Daoy (cell line): ENCODE measurements at places on chromosomes 16 and 17.

- no peak for DNase-seq
These were observed 8.2 kb downstream of the PRKCA start for GRCh38 chr17:66310528-66311148.

DNA sequence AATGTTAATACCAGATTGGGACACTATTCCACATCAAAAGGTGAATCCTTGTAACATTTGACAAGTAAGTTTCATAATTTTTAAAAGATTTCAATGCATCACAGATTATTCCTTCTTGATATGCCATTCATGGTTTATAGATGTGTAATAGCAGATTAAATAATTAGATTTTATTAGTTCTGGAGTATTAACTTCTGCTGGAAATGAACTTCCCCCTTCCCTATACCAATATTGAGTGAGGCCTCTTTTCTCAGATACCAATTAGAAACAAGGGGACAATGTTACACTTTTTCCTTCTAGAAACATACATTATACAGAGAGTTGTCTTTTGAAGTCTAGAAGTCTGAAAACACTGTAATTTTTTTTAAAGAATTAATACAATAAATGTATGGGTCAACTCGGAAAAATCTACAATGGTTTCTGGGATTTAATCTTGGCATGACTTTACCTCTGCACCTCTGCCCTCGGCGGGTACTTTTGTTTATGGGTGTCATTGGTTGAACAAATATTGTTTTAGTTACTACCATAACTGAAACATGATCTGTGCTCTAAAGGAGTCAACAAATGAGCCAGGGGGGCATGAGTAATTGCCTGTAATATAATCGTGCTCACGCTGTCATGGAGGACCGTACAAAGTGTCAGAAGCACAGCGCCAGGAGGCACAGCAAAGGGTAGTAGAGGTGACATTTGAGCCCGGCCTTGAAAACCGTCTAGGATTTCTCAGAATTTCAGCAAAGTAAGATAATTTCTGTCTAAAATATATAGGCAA, 8.2 kb downstream of the LRRC37B start:
- peak; percentile 80 for DNase-seq

DNA sequence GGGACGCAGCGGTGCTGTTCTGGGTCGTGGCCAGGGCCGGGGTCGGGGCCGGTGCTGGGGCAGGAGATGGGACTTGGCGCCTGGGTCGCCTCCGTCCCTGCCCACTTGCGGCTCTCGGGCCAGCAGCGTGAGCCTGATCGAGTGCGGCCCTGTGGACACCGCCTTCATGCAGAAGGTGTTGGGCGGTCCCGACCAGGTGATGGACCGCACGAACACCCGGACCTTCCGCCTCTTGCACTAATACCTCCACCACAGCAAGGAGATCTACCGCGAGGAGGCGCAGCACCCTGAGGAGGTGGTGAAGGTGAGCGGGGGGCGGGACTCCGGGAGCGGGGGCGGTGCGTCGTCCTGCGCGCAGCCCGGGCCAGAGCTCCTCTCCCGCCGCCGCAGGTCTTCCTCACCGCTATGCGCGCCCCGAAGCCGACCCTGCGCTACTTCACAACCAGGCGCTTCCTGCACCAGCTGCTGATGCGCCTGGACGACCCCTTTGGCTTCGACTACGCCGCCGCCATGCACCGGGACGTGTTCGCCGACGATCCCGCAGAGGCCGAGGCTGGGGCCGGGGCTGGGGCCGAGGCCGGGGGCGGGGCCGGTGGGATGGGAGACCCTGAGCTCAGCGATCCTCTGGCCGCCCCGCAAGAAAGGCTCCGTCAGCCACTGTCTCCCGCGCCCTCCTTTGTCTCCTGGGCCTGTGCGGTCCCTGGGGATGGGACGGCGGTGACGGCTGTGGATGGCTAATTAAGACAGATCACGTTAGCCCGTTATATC, 4.5 kb upstream of the HSD17B1 start:
- peak; percentile 82 for DNase-seq

DNA sequence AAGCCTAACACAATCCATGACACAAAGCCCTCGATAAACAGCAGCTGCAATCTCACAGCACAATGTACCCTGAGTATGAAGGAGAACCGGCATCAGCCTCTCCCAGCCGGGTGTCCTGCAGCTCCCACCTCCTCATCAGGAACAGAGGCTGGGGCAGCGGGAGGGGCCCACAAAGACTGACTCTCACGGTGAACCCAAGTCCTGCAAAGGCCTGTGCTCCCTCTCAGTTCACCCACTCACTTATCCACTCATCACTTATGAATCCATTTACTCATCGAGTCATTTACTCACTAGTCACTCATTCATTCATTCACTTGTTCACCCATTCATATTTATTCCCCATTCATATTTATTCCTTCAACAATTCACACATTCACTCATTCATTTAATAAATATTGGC, 11.6 kb downstream of the ZNF423 start:
- DNase-seq: peak; percentile 16

DNA sequence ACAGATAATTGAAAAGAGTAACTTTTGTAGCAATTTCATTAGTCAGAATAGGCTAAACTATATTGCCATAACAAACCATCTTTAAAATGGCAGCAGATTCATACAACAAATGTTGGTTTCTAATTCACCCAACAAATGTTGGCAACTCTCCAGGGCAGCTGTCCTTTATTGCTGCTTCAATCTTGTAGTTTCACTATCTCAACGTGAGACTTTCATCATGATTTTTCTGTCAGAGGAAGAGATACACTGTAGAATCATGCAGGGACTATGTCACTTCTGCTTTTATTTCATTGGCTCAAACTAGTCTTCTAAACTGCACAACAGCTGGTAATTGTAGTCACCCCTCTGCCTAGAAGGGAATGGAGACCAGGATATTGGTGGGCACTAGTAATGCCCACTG, 174.2 kb downstream of the TANC2 start:
- peak; percentile 19 for DNase-seq

DNA sequence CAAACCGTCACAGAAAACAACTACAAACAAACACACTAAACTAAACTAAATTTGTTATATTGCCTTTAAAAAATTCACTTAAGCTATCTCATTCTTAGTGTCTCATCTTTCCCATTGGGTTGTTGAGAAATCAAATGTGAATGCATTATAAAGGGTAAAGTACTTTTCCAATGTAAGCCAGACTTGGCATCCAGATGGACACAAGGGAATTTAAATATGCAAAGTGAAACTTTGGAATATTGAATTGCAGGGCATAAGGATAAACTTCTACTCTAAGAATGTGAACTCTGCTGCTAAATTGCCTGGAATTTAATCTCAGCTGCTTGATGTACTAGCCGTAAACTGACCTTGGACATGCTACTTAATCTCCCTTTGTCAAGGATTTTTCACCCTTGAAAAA, 1554.6 kb downstream of the CDH8 start:
- DNase-seq: no peak

DNA sequence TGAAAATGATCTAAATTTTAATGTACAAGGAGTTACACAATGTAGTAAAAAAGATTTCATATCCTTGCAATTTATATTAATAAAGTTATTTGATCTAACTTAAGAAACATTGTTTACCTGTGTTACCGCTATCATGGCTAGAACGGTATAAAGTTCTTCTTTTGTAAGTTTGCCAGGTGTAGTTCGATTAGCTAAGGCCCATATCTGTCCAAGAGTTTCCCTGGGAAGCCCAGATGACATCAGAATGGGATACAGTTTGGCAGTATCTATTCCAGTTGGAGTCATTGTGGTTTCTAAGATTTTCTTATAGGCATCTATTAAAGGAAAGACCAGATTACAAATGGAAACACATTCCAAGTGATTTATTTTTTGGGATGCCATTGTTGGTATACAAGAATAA, 37.5 kb downstream of the SYNRG start:
- DNase-seq: no peak

DNA sequence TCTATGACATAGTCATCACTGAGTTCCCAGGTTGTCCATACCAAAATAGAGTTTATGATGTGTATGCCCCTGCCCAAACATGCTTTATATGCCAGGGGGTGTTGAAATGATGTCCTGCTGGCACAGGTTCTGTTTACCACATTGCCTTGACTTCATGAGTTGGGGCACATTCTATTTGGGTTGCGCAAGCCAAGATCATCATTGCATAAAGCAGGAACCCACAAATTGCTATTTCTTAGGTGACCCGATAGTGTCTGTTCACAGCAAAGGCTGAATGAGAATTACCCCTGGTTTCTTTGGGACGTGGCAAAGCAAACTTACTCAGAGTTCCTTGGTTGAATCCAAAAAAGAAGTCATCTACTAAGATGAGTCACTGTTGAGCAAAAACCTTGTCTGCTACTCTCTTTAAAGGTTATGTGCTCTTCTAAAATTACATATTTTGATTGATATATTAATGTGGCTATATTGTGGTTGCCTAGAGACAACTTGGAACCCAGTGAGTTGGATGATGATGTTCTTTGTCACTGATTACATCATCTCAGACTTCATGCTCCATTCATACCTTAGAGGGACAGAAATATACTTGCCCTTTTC, 912.6 kb upstream of the SOX9 start:
- DNase-seq: no peak

DNA sequence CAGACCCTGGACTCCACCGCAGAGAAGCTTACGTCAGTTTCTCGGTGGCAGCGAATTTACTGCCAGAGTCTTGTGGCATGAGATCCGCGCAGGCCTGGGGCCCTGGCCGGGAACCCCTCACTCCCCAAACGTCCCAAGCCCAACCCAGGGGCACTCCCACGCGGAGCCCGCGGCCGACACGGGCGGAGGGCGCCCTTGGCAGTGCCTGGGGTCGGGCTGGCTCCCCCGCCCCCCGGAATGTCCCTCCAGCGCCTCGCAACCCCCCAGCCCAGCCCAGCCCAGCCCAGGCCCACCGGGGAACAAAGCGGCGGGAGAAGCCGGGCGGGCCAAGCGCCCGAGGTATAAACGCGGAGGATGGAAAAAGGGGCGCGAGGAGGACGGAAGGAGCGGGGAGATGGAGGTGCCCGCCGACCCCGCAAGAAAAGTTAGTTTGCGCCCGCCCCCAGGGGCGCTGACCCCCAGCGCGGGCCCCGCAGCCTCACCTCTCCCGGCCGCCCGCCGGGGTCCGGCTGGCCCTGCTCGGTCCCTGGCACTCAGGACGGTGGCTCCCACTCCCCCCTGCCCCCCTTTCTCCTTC, 330 bp downstream of the CASKIN2 start:
- peak; percentile 41 for DNase-seq

DNA sequence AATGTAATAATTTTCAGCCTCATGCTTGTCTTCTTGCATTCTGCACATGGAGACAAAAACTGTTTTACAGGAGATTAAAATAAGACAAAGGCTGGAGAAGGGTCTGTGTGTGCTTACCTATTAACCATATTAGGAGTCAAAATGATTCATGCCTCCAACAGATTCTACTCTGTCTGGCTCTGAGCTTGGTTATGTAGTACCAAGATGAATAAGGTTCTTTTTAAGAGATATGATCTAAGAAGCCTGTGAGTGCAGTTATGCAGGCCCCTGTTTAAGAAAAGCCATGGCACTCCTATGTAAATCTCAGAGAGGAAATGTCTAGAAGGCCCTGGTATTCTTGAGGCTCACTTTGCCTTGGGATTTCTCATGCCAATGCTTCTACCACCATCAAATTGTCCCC, 486.6 kb upstream of the CDH11 start:
- DNase-seq: no peak

DNA sequence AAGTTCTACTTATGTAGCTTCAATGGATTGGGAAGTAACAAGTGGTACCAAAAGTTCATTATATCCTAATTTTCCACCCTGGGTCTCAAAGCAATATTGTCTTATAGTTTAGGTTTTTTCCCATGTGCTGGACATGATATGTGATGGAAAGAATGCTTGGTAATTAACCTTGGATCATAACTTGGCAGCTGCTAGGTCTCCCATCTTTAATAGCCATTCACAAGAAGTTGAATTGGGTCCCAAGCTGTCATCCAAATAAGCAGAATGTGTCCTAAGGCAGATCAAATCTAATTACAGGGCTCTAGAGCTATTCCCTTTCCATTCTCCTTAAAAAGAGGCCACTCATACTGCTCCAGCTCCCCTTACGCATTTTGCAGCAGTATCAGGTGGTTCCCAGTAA, 44.7 kb upstream of the KCNJ16 start:
- no peak for DNase-seq

DNA sequence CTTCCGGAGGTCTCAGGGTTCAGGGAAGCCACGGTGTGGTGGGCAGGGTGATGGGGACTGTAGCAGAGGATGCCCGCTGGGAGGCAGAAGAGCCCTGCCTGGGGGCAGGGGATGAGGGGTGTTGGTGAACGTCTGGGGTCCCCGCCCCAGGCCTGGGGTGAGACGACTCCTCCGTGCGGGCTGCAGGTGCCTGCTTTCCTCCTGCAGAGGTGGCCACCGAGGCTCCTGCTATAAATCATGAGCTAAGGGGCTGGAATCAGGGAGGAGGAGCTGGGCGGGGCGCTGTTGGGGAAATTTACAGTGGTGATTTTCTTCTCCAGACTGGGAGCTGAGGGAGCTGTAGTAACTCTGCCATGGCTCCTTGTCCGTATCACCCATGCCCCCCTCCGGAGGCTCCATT, 167.0 kb downstream of the MRM1 start:
- DNase-seq: peak; percentile 28

DNA sequence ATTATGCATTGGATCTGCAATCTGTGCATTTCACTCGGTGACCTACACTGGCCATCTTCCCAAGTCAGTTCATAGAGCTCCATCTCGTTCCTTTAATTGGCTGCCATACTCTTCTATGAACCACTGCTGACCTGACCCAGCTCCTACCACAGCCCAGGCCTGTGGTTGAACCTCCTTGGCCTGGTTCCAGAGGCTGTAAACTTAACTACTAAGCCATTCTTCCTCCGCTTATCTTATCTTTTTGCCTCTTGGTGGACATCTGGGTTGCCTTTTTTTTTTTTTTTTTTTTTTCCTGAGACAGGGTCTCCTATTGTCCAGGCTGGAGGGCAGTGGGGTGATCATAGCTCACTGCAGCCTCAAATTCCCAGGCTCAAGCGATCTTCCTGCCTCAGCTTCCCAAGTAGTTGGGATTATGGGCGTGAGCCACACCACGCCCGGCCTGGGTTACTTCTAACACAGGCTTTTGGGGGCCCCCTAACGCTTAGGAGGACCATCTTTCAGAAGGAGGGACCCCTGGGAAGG, 18.3 kb downstream of the COQ7 start:
- DNase-seq: peak; percentile 49

DNA sequence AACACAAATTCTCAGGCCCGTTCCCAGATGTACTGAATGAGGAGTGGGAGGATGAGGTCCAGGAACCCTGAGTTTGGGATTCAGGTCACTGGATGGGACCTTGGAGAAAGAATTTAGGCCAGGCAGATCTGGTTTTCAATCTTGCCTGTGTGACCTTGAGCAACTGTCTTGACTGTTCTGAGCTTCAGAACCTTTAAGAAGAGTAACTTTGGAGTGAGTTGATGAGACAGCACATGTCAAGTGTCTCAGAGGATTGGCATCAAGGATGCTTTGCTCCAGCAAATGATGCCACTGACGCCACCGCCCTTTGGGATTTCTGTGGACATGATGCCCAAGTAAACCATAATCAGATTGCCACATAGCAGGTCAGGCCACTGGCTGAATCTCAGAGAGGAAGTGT, 56.2 kb upstream of the DNAJA2 start:
- no peak for DNase-seq

DNA sequence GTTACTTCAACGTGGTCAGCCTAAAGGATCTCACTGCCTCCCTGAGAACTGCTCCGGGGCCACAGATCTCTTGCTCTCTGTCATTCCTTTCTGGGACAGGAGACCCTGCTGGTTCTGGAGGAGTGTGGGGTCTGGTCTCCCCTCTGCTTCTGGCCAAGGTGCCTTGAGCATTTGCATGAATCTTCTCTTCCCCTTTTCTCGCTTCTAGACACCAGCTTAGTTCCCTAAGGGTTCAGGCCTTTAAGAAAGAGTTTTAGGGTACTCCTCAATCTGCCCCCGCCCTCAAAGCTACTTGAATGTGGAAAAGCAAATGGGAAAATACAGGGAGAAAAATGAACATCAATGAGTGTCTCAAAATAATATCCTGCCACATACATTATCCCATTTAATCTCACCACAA, 48.1 kb downstream of the WSB1 start:
- DNase-seq: no peak
